Gastroesophageal sphincter (tissue), 4 donors: ENCODE measurements at places on chromosomes 11 and 22. TPM values are rescaled to one million over a fixed set of nuclear protein-coding genes. Genes with fewer than 3 reads are reported as not detected.

- H3K27ac ChIP-seq: no peak overlapping the region
- peaks cover 14% of the 10 kb centered on the region for H3K27me3 ChIP-seq
- no peak overlapping the region for H3K4me3 ChIP-seq
- H3K4me1 ChIP-seq: no peaks in the 10 kb centered on the region
These were observed 34.2 kb downstream of the PHF21B start for GRCh38 chr22:44975427-44976262.

GRCh38 chr22:29787371-29787980, 20.3 kb downstream of the UQCR10 start:
- H3K27ac ChIP-seq: no peak overlapping the region
- H3K4me1 ChIP-seq: peaks cover 7% of the 10 kb centered on the region
- no peaks in the 10 kb centered on the region for H3K36me3 ChIP-seq
- no peak overlapping the region for H3K4me3 ChIP-seq
- H3K27me3 ChIP-seq: no peaks in the 10 kb centered on the region

Gene SCN4B
- 5.8 TPM for total RNA-seq

- H3K27me3 ChIP-seq: no peaks in the 10 kb centered on the region
- no peak overlapping the region for H3K27ac ChIP-seq
- H3K4me1 ChIP-seq: no peaks in the 10 kb centered on the region
- ATAC-seq: no peak
These were observed 49.4 kb upstream of the CEP295 start for GRCh38 chr11:93611836-93612677.

DNA sequence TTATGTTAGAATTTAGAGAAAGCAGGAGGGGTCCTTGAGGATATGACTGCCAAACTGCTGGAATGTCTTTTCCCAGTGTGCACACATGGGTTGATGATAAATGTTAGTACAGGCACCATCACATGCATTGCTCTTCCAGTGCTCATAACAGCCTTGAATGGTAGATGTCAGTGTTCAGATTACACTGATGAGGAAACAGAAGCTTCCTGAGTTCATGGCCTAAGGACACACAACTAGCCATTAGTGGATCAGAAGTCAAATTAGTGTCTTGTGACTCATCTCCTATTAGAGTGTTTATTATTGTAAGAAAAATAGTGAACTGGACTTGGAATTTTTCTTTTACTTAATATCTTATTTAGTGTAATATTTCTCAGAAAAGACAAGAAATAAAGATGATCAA, 241.5 kb downstream of the DDX10 start:
- no peak overlapping the region for H3K4me3 ChIP-seq
- no peaks in the 10 kb centered on the region for H3K27me3 ChIP-seq
- H3K4me1 ChIP-seq: no peaks in the 10 kb centered on the region
- no peaks in the 10 kb centered on the region for H3K36me3 ChIP-seq
- H3K27ac ChIP-seq: no peak overlapping the region
- peak; percentile 57 for ATAC-seq

Gene APOL5
- not detected for total RNA-seq

- H3K27ac ChIP-seq: no peak overlapping the region
- H3K27me3 ChIP-seq: peaks cover 8% of the 10 kb centered on the region
- H3K36me3 ChIP-seq: no peaks in the 10 kb centered on the region
- no peak overlapping the region for H3K4me3 ChIP-seq
- ATAC-seq: no peak
These were observed 187.0 kb upstream of the ISX start for GRCh38 chr22:34879001-34879400.

DNA sequence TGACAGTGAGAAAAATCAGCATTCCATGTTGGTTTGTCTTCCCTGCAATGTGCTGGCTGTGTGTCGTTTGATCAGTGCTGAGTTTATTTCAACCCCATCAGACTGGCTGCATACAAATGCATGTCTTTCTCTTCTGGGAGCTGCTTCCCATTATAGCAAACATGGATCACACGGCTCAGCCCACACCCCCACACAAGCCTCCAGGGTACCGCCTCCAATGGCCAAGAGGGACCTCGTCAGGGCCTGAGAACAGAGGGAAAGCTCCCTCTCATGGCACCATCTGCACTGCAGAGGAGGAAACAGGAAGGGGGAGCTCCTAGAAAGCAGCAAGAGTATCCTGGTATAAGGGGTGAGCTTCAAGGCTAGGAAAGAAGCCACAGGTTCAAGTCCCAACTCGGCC, 214.2 kb downstream of the LARGE1 start:
- H3K27ac ChIP-seq: no peak overlapping the region
- no peaks in the 10 kb centered on the region for H3K27me3 ChIP-seq
- H3K4me3 ChIP-seq: no peak overlapping the region
- peaks cover 1% of the 10 kb centered on the region for H3K36me3 ChIP-seq
